ENCODE measurements at places on chromosomes 1 and 21. TPM values are rescaled to one million over a fixed set of nuclear protein-coding genes. Genes with fewer than 3 reads are reported as not detected.

TDRD5 gene
- total RNA-seq, result not detected

CD5L gene
- total RNA-seq, result not detected

PBXIP1 gene
- 15.5 TPM for total RNA-seq

FCRL1 gene
- not detected for total RNA-seq

MAP3K6 gene
- total RNA-seq, result 10.7 TPM

NTNG1 gene
- total RNA-seq, result 0.31 TPM

SV2A gene
- total RNA-seq, result 1.3 TPM

ZNHIT6 gene
- total RNA-seq, result 8.5 TPM

DNM3 gene
- total RNA-seq, result 0.47 TPM

CR2 gene
- total RNA-seq, result not detected

TRIM46 gene
- 3.0 TPM for total RNA-seq

SPSB1 gene
- total RNA-seq, result 10.4 TPM

YTHDF2 gene
- 35.3 TPM for total RNA-seq

LRRN2 gene
- total RNA-seq, result not detected

GUCA2B gene
- not detected for total RNA-seq

SYNC gene
- total RNA-seq, result 8.7 TPM

ZNF362 gene
- 6.2 TPM for total RNA-seq

SLAMF7 gene
- 0.19 TPM for total RNA-seq

CATSPERE gene
- not detected for total RNA-seq

PAQR7 gene
- total RNA-seq, result 19.8 TPM

TDRD10 gene
- not detected for total RNA-seq

HMGCS2 gene
- not detected for total RNA-seq

PLPPR5 gene
- total RNA-seq, result 0.31 TPM

CPLANE2 gene
- total RNA-seq, result 7.7 TPM

ELF3 gene
- total RNA-seq, result not detected

DNALI1 gene
- 0.23 TPM for total RNA-seq

DIRAS3 gene
- total RNA-seq, result not detected

ARHGAP29 gene
- total RNA-seq, result 66.0 TPM

CRNN gene
- not detected for total RNA-seq

DENND2D gene
- total RNA-seq, result 22.7 TPM

BMP8A gene
- total RNA-seq, result 0.16 TPM

HSPB7 gene
- total RNA-seq, result not detected

LAPTM5 gene
- total RNA-seq, result 0.42 TPM

ZNF678 gene
- 5.7 TPM for total RNA-seq

RAVER2 gene
- total RNA-seq, result 5.9 TPM

MYOG gene
- not detected for total RNA-seq

RGS13 gene
- not detected for total RNA-seq

CITED4 gene
- 151 TPM for total RNA-seq

NBPF6 gene
- not detected for total RNA-seq

KRTAP10-12 gene
- total RNA-seq, result not detected

MROH7 gene
- 0.04 TPM for total RNA-seq

KLF17 gene
- total RNA-seq, result not detected

CLDN19 gene
- not detected for total RNA-seq

ARTN gene
- total RNA-seq, result 139 TPM

UTS2 gene
- not detected for total RNA-seq

KCNJ15 gene
- 36.6 TPM for total RNA-seq

OR14C36 gene
- total RNA-seq, result not detected

PTPN7 gene
- total RNA-seq, result not detected

RPE65 gene
- not detected for total RNA-seq

All from hair follicular keratinocyte (primary cell).